ENCODE measurements at places on chromosomes 3 and 15. TPM values are rescaled to one million over a fixed set of nuclear protein-coding genes. Genes with fewer than 3 reads are reported as not detected.

The FRMD5 gene
- total RNA-seq: 0.64 TPM

The STAB1 gene
- total RNA-seq: 0.46 TPM

The SEMA3G gene
- 0.27 TPM for total RNA-seq

The ULK4 gene
- 6.1 TPM for total RNA-seq

The CHST13 gene
- not detected for total RNA-seq

The ZBBX gene
- not detected for total RNA-seq

The SLC12A1 gene
- total RNA-seq: not detected

The CALML4 gene
- total RNA-seq: 4.8 TPM

The KNSTRN gene
- total RNA-seq: 39.4 TPM

The ALDH1A3 gene
- total RNA-seq: 0.45 TPM

The POPDC2 gene
- total RNA-seq: 3.5 TPM

The ST6GAL1 gene
- 220 TPM for total RNA-seq

The SLC6A20 gene
- 3.5 TPM for total RNA-seq

The C3orf80 gene
- total RNA-seq: not detected

The TNFAIP8L3 gene
- total RNA-seq: not detected

The SEMA6D gene
- not detected for total RNA-seq

The STRA6 gene
- total RNA-seq: 10.0 TPM

The RPL29 gene
- 1,814 TPM for total RNA-seq

The UBAP1L gene
- 2.4 TPM for total RNA-seq

The NR1I2 gene
- 0.90 TPM for total RNA-seq

The RAB6B gene
- total RNA-seq: not detected

The FOXB1 gene
- not detected for total RNA-seq

The SERINC4 gene
- 0.13 TPM for total RNA-seq

Data from GM12878 (cell line).